ENCODE measurements at places on chromosomes 2 and 18.

GRCh38 chr2:88416016-88416663, 36.4 kb downstream of the FOXI3 start:
- no peak for DNase-seq

DNA sequence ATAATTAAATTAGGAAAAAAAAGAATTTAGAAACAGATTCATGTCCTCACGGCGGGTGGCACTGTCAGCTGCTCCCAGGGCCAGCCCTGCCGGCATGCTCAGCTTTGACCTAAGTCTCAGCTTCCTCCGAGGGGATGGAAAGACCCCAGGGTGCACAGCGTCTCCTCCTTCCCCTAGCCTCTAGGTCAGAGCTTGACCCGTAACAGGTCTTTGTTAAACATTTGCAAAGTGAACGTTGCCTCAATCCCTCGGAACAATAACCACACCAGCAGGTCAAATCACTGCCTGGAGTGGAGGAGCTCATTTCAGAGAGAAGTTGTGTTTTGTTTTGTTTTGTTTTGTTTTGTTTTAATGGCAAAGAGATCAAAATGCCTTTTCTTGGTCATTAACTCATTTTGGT, 171.3 kb downstream of the TMEM18 start:
- DNase-seq = no peak

DNA sequence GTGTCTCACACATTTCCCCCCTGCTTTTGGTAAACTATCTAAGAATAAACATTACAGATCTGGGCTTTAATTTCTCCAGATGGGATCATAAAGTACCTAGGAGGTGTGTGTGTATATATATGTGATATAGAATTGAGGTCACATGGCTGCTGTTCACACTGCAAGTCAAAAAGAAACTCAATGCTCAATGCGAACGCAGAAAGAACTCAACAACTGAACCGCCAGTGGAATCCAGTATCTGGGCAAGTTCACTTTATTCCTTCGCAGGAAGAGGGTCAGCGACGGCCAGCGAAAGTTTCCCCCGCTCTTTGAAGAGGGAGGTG, 17.7 kb downstream of the POU3F3 start:
- DNase-seq = no peak

- no peak for DNase-seq
These were observed 104.8 kb downstream of the ST6GAL2 start for GRCh38 chr2:106781196-106781595.

DNA sequence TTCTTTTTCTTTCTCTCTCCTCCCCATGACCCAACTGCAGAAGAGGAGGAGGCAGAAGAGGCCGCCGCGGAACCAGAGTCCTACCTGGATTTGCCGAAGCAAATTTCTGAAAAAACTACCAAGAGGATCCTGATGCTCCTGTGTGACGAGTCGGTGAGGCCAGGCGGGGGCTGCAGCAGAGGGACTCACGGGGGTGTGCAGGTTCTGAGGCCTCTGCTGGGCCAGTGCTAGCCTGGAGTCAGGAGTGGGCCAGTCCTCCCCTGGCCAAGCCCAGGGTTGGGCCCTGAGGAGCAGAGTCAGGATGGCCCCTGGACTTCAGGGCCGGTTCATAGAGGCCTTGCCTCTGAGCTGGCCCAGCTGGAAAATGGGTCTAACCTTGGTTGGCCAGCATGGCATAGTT, 29.3 kb downstream of the OTOF start:
- DNase-seq = no peak

GRCh38 chr2:33607905-33608304, 8.8 kb upstream of the FAM98A start:
- no peak for DNase-seq

DNA sequence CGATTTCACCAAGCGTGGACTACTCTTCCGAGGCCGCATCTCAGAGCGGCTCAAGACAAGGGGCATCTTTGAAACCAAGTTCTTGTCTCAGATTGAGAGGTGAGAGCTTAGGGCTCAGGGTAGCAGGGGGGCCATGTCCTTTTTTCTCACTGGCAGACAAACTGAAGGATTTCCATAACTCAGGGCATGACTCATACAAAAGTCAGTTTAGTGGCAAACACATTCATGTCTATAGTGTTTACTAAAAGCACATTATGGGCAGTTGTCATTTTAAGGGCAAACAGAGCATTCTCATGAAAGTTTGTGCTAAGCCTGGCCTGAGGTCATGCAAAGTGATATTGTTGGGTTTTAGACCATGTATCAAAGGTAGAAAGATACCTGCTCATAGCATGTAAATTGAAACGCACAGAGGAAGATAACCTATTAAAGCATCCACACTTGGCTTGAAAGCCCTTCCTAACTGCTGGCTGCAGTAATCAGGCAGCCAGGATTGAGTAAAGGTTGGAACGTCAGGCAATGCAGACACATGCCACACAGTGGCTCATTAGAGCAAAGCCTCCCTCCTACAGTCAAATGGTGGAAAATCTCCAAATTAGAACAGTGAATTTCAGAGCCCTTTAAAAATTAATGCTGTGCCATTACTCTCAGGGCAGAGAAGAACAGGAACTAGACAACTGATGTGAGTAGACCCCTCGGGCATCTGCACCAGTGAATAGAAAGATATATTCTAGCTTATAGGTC, 54.2 kb downstream of the HK2 start:
- DNase-seq = no peak

- DNase-seq = no peak
These were observed 73.0 kb upstream of the KCTD1 start for GRCh38 chr18:26621161-26622026.

GRCh38 chr2:112259509-112260294, 4.9 kb upstream of the ZC3H8 start:
- DNase-seq = peak; percentile 71

- DNase-seq = no peak
These were observed 100.8 kb upstream of the ATP5MC3 start for GRCh38 chr2:175282300-175282699.

DNA sequence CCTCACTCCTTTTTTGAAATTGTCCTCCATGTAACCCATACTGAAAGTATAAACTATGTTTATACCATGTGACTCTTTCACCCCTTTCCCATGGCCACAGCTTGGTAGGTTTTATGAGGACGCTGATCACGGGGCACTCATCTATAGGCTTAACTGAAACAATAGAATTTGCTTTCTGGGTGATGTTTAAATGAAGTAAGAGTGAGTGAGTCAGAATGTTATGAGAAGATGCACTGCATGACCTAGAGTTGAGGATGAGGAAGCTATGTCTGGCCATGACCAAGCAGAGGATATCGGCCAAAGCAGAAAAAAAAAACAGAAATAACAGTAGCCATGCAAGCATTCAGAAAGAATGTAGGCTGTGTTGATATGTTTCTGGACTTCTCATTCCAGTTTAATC, 34.9 kb downstream of the SCN1A start:
- no peak for DNase-seq

DNA sequence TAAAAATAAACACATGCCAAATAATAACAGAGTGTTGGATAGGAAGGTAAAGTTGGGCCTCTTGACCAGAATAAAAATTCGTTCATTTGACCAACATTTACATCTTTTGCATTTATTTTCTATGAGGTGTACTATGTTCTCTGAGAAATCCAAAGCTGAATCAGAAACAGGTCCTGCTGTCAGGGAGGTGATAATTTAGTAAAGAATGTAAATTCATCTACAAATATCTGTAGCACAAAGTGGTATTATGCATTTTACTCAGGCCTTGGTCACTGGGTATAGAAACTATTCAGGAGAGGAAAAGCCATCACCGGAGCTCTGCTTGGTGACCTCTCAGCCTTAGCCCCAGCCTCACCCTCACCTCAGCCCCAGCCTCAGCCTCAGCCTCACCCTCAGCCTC, 208.9 kb downstream of the SPP2 start:
- DNase-seq = no peak

GRCh38 chr2:216389570-216389969, 17.3 kb upstream of the MARCHF4 start:
- DNase-seq = no peak

GRCh38 chr2:179569831-179570233, 291.6 kb downstream of the ZNF385B start:
- no peak for DNase-seq

GRCh38 chr2:72137498-72138010, 10.1 kb downstream of the CYP26B1 start:
- peak; percentile 45 for DNase-seq

GRCh38 chr18:65906621-65907034, 155.8 kb downstream of the CDH7 start:
- no peak for DNase-seq

DNA sequence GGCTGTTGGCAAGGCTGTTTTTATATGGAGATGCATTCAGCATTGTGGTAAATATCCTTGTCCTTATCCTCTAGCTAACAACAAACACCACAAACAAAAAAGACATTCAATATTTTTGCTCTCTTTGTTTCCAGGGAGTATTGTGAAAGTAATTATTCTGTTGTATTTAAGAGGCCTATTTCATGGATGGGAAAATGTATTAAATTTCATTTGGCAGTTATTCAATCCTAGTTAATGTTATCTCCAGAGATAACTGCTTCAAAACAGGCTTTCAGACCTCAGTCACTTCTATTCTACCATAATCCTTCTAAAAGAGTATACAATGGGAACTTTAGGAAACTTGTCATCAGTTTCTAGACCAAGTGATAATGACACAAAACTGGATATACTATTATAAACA, 280.5 kb upstream of the CCDC68 start:
- no peak for DNase-seq
